ENCODE measurements at places on chromosomes 6 and 20.

DNA sequence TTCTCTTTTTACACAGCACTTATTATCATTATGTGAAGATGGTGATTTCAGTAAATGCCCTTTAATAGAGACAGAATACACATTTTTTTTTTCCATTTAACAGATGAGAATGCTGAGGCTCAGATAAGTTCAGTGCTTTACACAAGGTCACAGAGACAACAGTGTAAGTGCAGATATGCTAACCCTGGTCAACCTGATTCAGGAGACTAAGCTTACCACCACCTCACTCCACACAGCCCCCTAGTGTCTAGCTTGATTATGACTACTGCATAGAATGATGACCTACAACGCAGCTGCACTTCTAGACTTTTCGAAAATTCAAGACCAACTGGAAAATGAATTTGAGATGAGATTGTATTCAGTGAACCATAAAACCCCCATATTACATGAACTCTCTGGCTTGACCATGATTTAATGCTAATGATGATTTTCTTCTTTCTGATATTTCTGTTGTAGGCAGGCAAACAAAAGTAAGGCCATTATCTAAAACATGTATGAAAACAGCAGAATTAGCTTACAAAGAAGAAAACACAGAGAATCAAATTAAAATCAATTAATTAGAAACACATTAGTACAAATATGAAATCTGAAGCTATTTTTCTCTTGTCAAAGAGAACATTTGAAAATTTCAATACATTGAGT is 212.1 kb upstream of the PHACTR1 start:
- DNase-seq, result no peak

- no peak for DNase-seq
These were observed 284.1 kb downstream of the CD109 start for GRCh38 chr6:73980096-73980495.

- no peak for DNase-seq
These were observed 16.8 kb upstream of the SIRPB1 start for GRCh38 chr20:1636621-1637020.

DNA sequence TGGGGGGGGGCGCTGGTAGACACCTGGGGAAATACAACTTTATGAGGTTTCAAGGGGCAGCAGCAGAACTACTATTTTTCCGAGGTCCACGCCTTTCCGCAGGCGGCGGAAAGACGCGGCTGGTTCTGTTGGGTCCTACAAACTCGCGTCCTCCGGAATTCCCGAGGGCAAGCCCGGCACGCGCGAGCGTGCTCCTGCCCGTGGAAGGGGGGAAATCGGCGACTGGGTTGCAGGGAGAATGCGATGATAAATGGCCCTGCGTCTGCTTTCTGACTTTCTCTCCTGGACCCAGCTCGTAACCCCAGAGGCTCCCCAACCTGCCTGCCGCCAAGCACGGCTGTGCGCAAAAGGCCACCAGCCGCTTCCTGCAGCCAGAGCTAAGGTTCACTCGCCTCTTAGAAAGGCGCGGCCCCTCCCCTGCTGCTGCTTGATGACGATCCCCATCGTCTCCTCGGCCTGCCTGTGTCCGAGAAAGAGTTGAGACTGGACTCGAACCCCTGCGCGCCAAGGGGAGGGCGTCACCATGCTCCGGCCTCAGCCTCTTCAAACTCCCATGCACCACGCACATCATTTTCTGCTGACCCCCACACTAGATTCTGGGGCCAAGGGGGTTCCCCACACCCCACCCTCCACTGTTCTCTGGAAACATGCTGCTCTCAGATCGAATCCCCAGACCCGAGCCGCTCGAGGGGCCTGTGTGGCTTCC is 6.7 kb downstream of the FOXA2 start:
- DNase-seq, result no peak

DNA sequence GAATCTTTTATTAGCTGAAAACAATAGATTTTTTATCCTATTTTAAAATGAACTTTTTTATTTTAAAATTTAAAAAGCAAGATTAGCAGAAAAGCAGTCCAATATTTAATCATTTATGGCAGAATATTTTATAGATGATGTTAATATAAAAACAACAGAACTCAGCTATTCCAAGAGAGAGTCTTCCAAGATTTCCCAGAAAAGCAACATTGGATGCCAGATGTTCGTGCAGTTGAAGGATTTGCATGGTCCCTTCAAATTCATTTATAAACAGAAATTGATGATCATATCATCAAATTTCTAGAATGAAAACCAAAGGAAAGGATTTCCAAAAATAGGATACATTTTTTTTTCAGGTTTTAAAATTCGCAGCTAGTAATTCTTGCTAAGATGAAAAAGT is 25.4 kb upstream of the CNKSR3 start:
- no peak for DNase-seq

- DNase-seq, result no peak
These were observed 72.4 kb downstream of the SYTL3 start for GRCh38 chr6:158722176-158722729.

DNA sequence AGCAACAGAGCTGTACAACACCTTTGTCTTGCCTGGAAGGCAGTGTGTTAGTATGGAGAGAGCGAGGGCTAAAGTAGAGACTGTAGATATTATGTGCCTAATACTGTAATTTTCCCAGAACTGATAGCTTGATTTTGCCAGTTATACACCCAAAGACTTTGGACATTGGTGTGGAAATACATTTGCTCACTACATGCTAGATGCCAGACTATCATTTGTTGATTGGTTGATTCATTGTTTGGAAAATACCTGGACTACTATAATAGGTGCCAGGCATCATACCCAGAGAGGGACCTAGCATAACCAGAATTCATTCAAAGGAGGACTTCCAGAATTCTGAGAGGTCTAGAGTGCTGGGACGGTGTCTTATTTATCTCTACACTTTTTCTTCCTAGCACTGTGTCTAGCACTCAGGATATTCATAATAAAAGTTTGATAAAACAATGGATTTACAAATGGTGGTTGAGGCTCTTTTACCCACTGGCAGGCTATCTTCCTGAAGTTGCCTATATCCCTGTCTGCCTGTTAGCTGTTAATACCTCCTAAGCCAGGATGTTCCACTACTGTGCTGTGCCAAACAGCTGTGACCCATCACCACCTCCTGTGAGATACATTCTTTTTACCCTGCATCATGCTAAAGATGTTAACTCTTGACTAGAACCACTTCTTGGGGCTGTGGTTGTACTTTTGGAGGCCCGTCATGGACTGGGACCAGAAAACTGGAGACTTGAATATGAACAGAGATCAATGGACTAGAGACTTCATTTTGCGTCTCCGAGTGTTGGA is 72.2 kb upstream of the FUCA2 start:
- DNase-seq, result no peak

- DNase-seq, result peak; percentile 57
These were observed 7.3 kb upstream of the YTHDF1 start for GRCh38 chr20:63223121-63223825.

DNA sequence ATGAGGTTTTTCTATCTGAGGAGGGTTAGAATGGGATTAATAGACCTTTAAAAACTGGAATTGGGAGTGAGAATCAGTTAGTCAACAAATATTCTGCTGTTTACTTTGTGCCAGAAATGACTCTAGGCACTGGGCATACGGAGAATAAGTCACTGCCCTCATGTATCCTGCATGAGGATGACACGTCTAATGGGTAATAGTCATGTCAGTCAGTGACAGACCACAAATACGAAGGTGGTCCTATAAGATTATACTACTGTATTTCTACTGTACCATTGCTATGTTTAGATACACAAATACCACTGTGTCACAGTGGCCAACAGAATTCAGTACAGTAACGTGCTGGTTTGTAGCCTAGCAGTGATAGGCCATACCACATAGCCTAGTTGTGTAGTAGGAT is 30.7 kb downstream of the ZFAND3 start:
- DNase-seq, result no peak

GRCh38 chr6:6751619-6752023 is 163.1 kb downstream of the LY86 start:
- DNase-seq, result peak; percentile 13

DNA sequence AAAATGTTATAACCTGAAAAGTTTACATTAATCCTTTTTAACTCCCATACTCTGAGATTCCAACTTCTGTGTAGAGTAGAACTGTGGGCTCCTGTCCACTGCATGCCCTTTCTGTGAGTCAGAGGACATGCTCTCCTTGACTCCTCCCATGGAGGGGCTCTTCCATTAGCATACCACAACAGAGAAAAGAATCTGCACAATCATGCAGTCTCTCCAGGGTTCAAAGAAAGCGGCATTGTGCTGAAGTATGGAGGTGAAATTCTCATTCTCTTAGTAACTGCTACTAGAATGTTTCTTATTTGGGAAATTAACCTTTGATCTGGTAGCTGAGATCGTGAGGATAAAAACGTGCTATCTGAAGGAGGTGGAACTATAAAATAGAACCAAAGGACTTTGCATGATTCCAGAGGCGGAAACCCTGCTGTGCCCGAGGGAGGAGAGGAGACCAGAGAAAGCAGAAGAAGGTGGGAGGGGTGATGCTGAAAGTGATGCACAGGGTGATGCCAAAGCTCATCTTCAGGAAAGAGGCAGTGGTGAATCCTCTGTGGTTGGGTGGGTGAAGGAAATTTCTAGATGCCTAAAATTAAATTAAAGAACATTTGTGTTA is 202.2 kb upstream of the PCSK2 start:
- DNase-seq, result no peak

DNA sequence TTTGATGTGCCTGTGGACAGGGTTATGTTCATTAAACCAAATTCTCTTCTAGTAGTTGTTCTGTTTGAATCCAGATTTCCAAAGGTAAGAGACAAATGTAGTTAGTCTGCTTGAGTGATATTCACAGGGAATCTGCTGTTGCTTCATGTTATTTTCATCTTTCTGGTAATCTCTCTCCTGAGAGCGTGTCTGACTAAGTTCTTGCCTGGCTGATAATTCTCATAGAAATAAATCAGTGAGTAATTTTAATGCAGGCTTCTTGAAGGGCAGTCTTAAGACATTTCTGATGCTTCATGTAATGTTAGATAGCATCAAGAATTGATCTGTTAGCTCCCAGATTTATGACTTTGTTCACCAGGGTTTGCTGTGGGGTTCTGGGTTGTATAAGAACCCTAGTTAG is 54.2 kb downstream of the CTNNBL1 start:
- DNase-seq, result no peak

GRCh38 chr6:105193647-105194046 is 13.8 kb upstream of the POPDC3 start:
- DNase-seq, result no peak

Data from activated naive CD8-positive, alpha-beta T cell treated with anti-CD3 and anti-CD28 coated beads, Interleukin-2, amount 50 U/mL, for 24 hours (primary cell).